ENCODE measurements at places on chromosomes 3 and 15.

- no peak for DNase-seq
These were observed 94.4 kb downstream of the ST6GAL1 start for GRCh38 chr3:187024536-187025226.

- DNase-seq, result no peak
These were observed 17.6 kb downstream of the KLF13 start for GRCh38 chr15:31344266-31344665.

DNA sequence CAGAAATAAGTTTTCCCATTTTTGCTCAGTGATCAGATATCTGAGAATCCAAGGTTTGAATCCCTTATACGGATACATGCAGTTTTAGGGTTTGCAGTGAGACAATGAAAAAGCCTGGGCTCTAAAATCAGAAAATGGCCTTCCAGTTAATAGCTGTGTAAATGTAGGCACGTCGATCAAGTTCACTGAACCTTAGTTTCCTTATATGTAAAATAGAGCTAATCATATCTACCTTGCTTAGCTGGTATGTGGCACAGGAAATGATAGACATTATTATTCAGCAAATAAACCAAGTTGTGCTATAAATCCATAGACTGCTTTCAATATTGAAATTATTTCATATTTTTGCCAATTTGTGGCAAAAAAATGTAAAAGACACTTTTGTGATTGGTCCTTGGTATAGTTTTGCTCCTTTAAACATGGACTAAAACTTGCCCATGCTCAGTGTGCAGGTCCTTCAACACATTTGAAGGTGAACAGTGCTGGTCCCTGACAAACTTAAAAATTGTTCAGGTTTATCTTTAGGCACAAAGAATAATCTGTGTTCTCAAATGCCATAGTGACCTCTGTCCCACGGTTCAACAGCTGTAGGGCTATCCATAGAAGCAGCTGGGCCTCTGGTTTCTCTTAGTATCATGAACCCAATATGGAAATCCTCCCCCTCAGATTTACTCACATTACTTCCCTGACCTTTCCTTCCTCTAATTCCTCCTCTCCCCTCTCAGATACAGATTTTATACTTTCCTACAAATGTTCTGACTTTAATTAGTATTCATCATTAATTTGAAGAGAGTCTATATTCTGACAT lies 51.0 kb downstream of the CCDC54 start:
- no peak for DNase-seq

DNA sequence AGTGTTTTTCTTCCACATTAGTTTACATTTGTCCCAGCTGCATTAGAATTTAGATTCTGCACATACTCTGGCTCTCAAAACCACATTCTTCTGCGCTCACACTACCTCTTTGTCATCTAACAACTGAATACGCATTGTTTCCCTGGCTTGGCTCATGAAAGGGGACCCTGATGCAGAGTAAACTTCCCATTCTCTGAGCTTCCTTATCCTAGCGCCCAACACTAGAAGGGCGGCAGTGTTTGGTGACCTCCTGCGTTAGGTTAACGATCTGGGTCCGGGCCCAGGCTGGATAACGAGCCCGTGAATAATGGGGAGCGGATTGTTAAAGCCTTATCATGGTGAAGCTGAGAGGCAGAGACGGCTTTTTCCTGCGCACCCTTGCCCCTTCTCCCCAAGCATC lies 63.9 kb downstream of the ETV5 start:
- no peak for DNase-seq

All from left lobe of liver (tissue), 2 donors.